ENCODE measurements at places on chromosomes 3 and 15.

GRCh38 chr15:83030021-83030420, 18.6 kb upstream of the C15orf40 start:
- no peak for DNase-seq

DNA sequence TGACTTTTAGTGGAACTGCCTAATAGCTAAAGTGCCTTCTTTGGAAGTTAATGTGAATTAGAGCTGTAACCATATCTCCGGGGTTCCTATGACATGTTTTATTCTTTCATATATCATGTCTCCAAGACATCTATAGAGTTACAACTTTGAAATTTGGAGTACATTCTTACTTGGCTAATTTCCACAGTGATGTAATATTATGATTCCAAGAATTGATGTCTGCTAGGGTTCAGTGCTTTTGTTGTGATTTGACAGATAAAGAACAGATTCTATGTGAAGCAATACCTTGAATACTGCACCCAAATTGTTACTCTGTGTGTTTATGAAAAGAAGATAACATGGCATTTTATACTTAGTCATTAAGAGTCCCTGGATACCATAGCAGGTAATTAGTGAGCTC, 934.3 kb downstream of the NTRK3 start:
- DNase-seq, result no peak

DNA sequence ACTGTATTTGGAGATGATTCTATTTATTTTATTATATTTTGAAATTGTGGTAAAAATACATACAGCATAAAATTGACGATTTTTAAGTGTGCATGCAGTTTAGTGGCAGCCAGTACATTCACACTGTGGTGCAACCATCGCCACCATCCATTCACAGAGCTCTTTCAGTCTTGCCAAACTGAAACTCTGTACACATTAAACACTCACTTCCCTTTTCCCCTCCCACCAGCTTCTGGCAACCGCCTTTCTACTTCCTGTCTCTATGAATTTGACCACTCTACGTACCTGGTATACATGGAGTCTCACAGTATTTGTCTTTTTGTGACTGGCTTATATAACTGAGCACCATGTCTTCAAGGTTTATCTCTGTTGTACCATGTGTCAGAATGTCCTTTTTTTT, 303.3 kb upstream of the ATP10A start:
- DNase-seq, result no peak

- DNase-seq, result no peak
Measured at GRCh38 chr3:102374863-102375634, 59.8 kb upstream of the ZPLD1 start.

GRCh38 chr3:5568451-5568850, 380.9 kb downstream of the EDEM1 start:
- DNase-seq, result no peak

DNA sequence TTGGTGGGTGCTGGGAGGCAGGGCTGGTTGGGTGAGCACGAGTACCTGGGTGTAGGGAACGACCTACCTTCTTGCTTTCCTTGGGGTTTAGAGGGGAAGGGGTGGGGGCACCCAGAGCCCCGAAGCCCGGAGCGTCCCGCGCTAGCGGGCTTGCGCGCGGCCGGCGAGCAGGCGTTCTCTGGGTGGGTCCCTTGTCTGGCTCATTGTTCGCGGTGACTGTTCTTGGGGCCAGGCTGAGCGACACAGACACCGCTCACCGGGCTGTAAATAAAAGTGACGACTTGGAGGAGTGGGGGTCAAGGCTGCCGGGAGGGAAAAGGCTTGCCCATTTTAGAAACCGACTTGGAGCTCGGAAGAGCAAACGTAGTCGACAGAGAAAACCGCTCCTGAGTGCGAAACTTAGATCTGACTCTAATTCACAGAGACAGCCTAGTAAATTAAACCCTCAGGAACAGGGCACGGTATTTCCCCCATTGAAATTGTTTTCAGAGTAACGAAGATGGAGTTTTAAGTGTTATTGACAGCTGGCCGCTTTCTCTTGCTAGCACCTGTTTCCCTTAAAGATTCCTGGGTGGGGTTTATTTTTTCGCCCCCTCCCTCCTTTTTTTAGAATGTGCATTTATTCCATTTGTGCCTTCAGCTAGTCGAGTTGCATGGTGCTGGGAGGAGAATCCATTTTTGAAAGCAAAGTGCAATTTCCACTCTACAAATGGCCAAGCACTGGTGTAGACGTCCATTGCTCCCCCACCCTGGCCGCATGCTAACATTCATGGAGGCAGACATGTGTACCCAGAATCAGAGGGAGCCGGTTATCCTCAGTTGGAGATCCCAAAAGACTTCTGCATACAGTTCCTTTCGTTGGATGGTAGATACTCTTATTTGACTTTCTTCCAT, 532.1 kb upstream of the SEMA6D start:
- no peak for DNase-seq

- no peak for DNase-seq
Measured at GRCh38 chr3:129286081-129286480, 7.4 kb downstream of the HMCES start.

DNA sequence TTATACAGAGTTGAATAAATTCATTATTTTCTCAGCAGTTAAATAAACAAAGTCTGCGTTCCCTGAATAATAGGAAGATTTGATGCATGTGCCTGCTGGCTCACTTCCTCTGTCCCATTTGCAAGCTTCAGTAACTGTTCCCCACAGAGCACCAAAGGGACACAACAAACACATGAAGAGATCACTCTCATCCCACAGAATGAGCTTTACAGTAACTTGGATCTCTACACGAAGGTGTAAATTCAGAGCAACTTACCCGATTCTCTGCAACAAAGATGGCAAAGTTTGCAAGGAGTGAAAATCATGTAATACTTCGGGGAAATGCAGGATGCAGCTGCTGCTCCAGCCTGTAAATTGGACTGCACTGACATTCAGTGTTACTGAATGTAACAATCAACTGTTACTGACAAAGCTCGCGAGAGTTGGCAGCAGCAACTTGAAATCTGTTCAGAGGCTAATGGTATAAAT, at the start of gene BCHE:
Gene BCHE (minus strand): TSS at position 366 of the 468 bp plus-strand sequence. CDS start 6,390 bp downstream, outside the sequence.
- DNase-seq, result no peak

DNA sequence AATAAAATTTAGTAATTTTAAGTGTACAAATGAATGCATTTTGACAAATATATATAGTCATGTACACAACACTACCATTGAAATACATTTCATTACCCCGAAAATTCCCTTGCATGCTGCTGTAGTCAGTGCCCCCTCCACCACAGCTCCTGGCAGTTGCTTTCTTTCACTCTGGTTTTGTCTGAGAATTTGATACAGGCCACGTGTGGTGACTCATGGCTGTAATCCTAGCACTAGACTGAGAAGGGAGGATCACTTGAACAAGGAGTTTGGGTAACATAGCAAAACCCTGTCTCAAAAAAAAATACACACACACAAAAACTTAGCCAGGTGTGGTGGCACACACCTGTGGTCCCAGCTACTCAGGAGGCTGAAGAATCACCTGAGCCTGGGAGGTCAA, 65.4 kb downstream of the TFRC start:
- DNase-seq, result no peak

GRCh38 chr3:107142171-107142570, 235.1 kb upstream of the CCDC54 start:
- DNase-seq, result no peak

DNA sequence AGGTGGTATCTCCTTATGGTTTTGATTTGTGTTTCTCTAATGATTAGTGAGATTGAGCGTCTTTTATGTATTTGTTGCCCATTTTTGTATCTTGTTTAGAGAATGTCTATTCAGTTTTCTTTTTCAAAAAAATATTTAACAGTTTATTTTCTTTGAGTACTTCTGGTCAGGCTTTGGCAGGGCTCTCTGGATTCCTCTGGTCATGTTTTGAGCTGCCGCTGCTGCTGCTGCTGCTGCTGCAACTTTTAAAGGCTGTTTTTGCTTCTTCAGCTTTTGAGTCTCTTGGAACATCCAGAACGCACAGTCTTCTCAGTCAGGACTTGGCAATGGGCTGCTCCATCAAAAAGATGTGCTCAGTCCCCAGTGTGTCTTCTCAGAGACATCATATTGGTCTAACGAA, 40.1 kb downstream of the REC114 start:
- no peak for DNase-seq

GRCh38 chr15:51499379-51499976, 123.1 kb downstream of the DMXL2 start:
- DNase-seq, result no peak

- DNase-seq, result no peak
Measured at GRCh38 chr3:138833899-138834595, 681 bp downstream of the PIK3CB start.

DNA sequence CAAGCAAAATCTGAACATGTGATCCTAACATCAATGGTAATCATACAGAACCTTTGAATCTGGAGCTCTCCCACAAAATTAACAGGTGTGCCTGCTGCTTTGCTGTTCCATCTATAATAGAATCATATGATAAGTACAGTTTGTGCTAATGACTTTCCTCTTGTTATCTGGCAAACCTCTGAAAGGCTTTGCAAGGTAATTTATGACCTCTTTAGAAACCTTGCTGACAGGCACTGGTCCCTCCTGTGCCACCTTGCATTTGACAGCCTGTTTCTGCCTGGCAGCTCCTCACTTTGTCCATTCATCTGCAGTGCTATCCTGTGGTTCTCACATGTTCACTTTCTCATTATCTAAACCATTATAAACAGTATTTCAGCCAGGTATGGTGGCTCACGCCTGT, 10.2 kb upstream of the HTR3C start:
- no peak for DNase-seq

DNA sequence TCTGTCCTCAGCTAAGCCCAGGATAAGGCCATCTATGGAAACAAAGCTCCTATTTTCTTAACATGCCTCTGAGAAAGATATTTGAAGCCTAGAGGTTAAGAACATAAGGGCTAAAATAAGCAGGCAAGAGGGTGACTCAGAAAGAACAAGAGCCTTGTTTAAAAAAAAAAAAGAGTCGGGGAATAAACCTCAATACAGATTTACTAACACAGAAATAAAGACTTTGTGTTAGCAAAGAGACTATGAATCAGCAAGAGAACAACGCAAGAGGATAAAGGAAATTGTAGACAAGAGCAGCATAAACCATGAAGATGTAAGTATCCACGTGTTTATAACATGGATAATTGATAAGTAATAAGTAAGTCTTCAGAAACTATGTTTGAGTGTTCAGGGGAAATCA, 36.0 kb downstream of the RAB27A start:
- no peak for DNase-seq

Measured in keratinocyte (primary cell).